Hepatocyte (in vitro differentiated cells): ENCODE measurements at places on chromosomes 2 and 18. TPM values are rescaled to one million over a fixed set of nuclear protein-coding genes. Genes with fewer than 3 reads are reported as not detected.
A peak's percentile ranks its signal among the peaks of the same experiment; 100 is the strongest.

RFTN2 gene
- 8.1 and 8.7 TPM in 2 replicates for total RNA-seq

GPR39 gene
- 14.5 and 23.3 TPM in 2 replicates for total RNA-seq

- H3K4me3 ChIP-seq: no peak overlapping the region
- no peaks in the 10 kb centered on the region for H3K4me1 ChIP-seq
- H3K27me3 ChIP-seq: no peaks in the 10 kb centered on the region
- H3K27ac ChIP-seq: no peak overlapping the region
- no peak for DNase-seq
Observed at GRCh38 chr2:204849892-204850291, 304.6 kb downstream of the PARD3B start.

- peak; percentile 55 for DNase-seq
- peak overlapping the region; percentile 67 for H3K27ac ChIP-seq
- no peaks in the 10 kb centered on the region for H3K27me3 ChIP-seq
Observed at GRCh38 chr2:48346124-48346536, 183.8 kb upstream of the STON1 start.

SULT1C4 gene
- total RNA-seq: 14.0 and 17.8 TPM in 2 replicates

DNA sequence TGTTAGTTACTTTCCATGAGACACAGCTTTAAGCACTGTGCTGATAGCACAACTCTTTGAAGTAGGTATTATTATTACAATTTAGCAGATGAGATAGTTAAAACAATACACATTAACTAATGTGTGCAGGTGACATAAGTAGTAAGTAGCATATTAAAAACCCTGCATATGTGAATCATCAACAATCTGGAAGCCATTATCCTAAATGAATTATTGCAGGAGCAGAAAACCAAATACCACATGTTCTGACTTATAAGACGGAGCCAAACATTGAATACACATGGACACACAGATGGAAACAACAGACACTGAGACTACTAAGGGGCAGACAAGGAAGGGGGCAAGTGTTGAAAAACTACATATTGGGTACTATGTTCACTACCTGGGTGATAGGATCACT is 300.3 kb upstream of the GULP1 start:
- no peak for DNase-seq
- H3K36me3 ChIP-seq: no peaks in the 10 kb centered on the region
- H3K4me1 ChIP-seq: no peaks in the 10 kb centered on the region
- H3K27ac ChIP-seq: no peak overlapping the region

DNA sequence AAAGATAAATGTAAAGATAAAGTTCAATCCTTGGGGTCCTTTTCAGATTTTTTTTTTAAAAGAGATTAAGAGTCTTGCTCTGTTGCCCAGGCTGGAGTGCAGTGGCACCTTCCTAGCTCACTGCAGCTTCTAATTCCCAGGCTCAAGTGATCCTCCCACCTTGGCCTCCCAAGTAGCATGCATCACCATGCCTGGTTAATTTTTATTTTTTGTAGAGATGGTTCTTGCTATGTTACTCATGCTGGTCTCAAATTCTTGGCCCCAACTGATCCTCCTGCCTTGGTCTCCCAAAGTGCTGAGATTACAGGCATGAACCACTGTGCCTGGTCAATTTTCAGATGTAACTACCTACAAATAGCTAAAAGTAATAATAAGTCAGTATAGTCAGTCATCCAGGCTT is 21.1 kb downstream of the NFE2L2 start:
- no peaks in the 10 kb centered on the region for H3K27me3 ChIP-seq

DNA sequence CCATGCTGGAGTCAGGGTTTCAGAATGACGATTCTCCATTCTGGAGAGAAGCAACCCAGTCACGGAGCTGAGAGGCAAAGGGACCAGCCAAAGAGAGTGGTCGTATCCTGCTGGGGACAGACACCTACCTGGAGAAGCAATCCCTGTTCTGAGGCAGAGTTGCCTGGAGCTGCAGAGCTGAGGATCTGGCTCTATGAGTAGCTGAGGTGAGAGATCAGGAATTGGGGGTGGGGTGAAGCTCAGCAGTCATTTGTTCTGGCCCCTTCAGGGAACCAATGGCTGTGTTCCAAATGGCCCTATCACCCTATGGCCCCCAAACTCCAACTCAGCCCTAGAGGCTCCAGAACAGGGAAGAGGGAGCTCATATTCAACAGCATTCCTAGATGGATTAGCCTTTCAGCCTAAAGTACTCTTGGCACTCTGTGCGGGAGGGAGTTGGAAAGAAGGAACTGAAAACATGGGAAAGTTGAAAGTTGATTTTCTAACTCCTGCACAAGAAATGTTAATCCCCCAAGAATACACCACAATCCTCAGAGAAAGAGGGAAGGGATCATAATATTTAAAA is 3.3 kb upstream of the ATRAID start:
- no peak overlapping the region for H3K4me3 ChIP-seq
- H3K27me3 ChIP-seq: no peaks in the 10 kb centered on the region
- peaks cover 29% of the 10 kb centered on the region for H3K4me1 ChIP-seq
- DNase-seq: no peak

CNTNAP5 gene
- total RNA-seq: 0.12 TPM in 1 of 2 replicates, not detected in the other

GRCh38 chr2:148201075-148202004 is 180.4 kb downstream of the MBD5 start:
- DNase-seq: peak; percentile 91
- no peak overlapping the region for H3K27ac ChIP-seq
- H3K4me1 ChIP-seq: peaks cover 1% of the 10 kb centered on the region
- H3K36me3 ChIP-seq: no peaks in the 10 kb centered on the region
- H3K4me3 ChIP-seq: no peak overlapping the region

ZBTB7C gene
- 1.0 and 2.0 TPM in 2 replicates for total RNA-seq

- H3K36me3 ChIP-seq: no peaks in the 10 kb centered on the region
- no peak overlapping the region for H3K27ac ChIP-seq
- H3K4me3 ChIP-seq: no peak overlapping the region
- no peak for DNase-seq
Observed at GRCh38 chr18:77124452-77124922, 8.1 kb downstream of the MBP start.

DNA sequence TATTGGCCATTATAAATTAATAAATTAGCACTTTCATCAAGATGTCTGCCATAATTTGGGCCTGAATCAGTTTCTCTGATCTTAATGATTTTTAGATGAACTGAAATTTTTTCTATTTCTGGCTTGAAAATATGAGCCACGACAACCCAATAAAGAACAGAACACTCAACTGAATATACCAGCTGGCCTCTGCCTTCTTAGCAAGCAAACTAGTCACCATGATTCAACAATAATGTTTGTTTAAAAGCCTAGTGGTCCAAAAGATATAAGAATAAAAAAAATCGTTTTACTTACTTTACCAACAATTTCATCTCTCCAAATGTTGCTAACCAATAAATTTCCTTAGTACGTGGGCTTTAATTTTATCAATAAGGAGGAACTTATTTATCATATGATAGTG is 66.7 kb upstream of the TTN start:
- no peak for DNase-seq
- no peaks in the 10 kb centered on the region for H3K36me3 ChIP-seq
- no peak overlapping the region for H3K4me3 ChIP-seq
- no peaks in the 10 kb centered on the region for H3K27me3 ChIP-seq
- H3K4me1 ChIP-seq: no peaks in the 10 kb centered on the region
- no peak overlapping the region for H3K27ac ChIP-seq

- no peaks in the 10 kb centered on the region for H3K27me3 ChIP-seq
- H3K36me3 ChIP-seq: no peaks in the 10 kb centered on the region
- no peak overlapping the region for H3K27ac ChIP-seq
- DNase-seq: no peak
- H3K4me3 ChIP-seq: no peak overlapping the region
Observed at GRCh38 chr2:85945586-85945985, 56.8 kb upstream of the ST3GAL5 start.

- H3K4me1 ChIP-seq: peaks cover 11% of the 10 kb centered on the region
- H3K27me3 ChIP-seq: no peaks in the 10 kb centered on the region
Observed at GRCh38 chr2:46963941-46964673, 48.5 kb upstream of the MCFD2 start.

GRCh38 chr2:26184555-26185303 is 11.8 kb downstream of the GAREM2 start:
- peak; percentile 93 for DNase-seq
- H3K27ac ChIP-seq: no peak overlapping the region
- H3K27me3 ChIP-seq: no peaks in the 10 kb centered on the region
- peak overlapping the region; percentile 26 for H3K4me3 ChIP-seq
- H3K36me3 ChIP-seq: no peaks in the 10 kb centered on the region

MALL gene
- 30.8 and 36.0 TPM in 2 replicates for total RNA-seq

DNA sequence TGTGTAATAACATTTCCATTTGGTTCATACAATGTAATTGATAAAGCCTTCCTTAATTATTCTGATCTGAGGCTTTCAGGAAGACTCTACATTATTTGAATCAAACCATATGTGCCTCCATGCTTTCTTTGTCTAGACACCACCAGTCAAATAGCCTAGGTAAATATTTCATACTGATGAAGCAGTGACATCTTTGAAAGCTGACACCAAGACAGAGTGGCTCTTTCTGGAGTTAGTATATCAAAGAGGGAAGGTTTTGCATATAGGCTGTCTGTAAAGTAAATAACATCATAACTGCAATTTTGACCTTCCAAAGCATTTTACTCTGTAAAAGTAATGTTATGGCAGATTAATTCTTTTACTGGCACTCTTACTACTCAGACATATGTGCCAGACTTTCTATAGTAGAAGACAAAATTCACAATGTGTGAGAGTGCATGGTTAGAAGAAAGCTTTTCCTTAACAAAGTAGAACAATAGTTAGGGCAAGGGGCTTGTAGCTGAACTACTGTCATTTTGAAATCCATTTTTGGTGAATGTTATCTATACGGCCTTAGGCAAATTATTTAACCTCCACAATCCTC is 177.3 kb downstream of the ERBB4 start:
- DNase-seq: no peak
- H3K27ac ChIP-seq: no peak overlapping the region
- H3K4me1 ChIP-seq: peaks cover 5% of the 10 kb centered on the region
- H3K36me3 ChIP-seq: no peaks in the 10 kb centered on the region
- H3K27me3 ChIP-seq: no peaks in the 10 kb centered on the region

VWA3B gene
- not detected in 2 replicates for total RNA-seq

OR6B2 gene
- total RNA-seq: not detected in 2 replicates

DNA sequence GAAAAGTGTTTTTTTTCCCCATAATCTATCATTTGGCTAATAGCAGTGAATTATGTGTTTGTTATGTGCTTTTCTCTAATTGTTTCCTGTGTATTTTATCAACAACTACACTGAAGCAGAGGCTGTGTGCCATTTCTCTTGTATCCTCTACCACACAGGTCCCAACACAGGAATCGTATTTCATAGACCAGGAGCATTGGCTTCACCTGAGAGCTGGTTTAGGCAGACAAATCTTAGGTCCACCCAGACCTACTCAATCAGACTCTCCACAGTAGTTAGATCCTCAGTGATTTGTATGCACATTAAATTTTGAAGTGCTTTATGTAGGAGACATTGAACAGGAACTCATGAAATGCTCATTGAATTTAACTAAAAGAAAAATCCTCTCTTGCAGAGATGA is 109.2 kb downstream of the FSHR start:
- H3K27ac ChIP-seq: no peak overlapping the region
- no peak for DNase-seq
- H3K4me3 ChIP-seq: no peak overlapping the region
- H3K4me1 ChIP-seq: peaks cover 4% of the 10 kb centered on the region

DNA sequence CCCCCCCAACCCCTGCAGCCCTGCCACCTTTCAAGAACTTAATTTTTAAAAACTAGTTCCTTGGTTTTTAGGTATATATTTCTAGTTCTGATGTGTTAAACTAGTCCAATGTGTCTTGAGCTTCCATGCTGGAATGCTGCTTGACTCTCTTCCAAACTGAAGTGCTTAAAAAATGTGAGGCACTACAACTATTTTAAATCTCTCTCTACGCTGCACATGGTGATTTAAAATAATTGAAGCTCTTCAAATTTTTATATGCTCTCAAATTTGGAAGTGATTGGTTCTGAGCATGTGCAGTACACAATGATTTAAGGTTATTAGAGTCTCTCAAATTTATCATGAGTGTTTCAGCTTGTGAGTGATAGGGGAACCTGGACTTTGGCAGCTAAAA is 192.6 kb upstream of the ZEB2 start:
- no peaks in the 10 kb centered on the region for H3K36me3 ChIP-seq
- no peak overlapping the region for H3K4me3 ChIP-seq
- no peak overlapping the region for H3K27ac ChIP-seq
- no peaks in the 10 kb centered on the region for H3K4me1 ChIP-seq
- no peak for DNase-seq

GRCh38 chr2:238107525-238108422 is 7.6 kb downstream of the ESPNL start:
- no peak overlapping the region for H3K4me3 ChIP-seq
- DNase-seq: peak; percentile 7
- H3K4me1 ChIP-seq: no peaks in the 10 kb centered on the region
- no peak overlapping the region for H3K27ac ChIP-seq
- no peaks in the 10 kb centered on the region for H3K27me3 ChIP-seq

PSMA8 gene
- not detected in 2 replicates for total RNA-seq

TCF23 gene
- total RNA-seq: not detected in 2 replicates

DNA sequence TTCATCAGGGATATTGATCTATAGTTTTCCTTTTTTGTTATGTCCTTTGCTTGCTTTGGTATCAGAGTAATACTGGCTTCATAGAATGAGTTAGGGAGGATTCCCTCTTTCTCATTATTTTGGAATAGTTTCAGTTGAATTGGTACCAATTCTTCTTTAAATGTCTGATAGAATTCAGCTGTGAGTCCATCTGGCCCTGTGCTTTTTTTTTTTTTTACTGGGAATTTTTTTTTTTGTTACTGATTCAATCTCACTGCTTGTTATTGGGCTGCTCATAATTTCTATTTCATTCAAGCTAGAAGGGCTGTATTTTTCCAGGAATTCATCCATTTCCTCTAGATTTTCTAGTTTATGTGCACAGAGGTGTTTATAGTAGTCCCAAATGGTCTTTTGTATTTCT is 103.9 kb downstream of the RND3 start:
- H3K27me3 ChIP-seq: no peaks in the 10 kb centered on the region
- H3K27ac ChIP-seq: no peak overlapping the region
- no peak overlapping the region for H3K4me3 ChIP-seq
- no peaks in the 10 kb centered on the region for H3K36me3 ChIP-seq

DNA sequence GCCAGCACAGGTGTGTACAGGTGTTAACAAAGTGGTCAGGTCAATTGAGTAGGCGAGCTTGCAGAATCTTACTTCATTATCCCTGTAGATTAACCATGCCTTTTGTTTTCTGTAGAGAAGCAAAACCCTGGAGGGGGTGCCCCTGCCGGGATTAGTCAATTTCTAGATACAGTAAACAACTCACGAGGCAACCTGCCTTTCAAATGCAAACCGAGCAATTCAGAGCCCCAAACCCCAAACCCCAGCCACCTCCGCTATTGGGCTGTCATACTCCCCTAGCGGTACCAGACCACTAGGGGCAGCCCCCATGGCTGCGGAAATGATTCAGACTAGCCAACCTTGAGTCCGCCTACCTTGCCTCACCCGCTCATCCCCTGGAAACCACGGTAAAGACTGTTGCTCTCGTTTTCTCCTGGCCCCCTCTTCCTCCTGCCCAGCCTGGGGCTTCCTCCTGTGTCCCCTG is 61.4 kb upstream of the KIF5C start:
- no peak overlapping the region for H3K4me3 ChIP-seq
- H3K27me3 ChIP-seq: no peaks in the 10 kb centered on the region
- no peak for DNase-seq
- H3K27ac ChIP-seq: no peak overlapping the region
